ENCODE measurements at places on chromosomes 1 and 21.

- ATAC-seq, result no peak
These were observed 56.8 kb downstream of the ZBTB17 start for GRCh38 chr1:15918962-15919715.

- no peak for ATAC-seq
These were observed 61.4 kb upstream of the LRRN2 start for GRCh38 chr1:204746838-204747442.

GRCh38 chr1:151479462-151479861 lies 20.2 kb upstream of the POGZ start:
- no peak for ATAC-seq

DNA sequence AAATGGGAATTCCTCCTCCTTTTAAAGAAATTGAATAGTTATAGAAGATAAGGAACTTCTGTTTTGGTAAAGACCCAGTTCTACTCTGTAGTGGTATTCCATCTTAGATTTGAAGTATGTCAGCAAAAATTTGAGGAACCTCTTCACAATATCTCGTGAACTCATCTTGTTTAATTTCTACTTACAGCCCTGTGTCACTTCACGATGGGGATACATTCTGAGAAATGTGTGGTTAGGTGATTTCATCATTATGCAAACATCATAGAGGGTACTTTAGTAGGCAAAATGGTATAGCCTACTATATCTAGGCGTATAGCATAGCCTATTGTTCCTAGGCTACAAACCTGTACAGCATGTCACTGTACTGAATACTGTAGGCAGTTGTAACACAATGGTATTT lies 36.0 kb downstream of the ALG6 start:
- no peak for ATAC-seq

- ATAC-seq, result peak; percentile 55
These were observed 335.7 kb upstream of the SNX7 start for GRCh38 chr1:98325646-98326440.

GRCh38 chr1:226569879-226570547 lies 21.4 kb downstream of the STUM start:
- ATAC-seq, result no peak

DNA sequence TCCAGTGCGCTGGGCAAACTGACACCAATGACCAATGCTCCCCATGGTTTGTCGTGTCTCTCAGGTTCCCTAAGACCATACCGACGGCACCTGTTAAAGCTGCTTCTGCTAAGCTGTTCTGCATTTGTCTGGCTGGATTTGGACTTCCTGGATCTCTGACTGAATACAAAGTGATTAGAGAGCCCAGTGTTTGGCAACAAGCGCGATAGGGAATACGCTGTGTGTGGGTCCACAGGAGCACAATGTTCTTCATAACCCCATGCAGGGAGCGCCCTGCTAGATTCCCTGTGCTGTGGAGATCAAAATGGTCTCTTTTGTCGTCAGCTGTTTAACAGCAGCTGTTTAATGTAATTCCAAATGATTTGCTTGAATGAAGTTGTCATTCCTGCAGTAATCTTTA lies 26.0 kb upstream of the ESRRG start:
- ATAC-seq, result no peak

- no peak for ATAC-seq
These were observed 83.6 kb downstream of the SIK1 start for GRCh38 chr21:43343095-43343991.

GRCh38 chr1:201916649-201917249 lies 28.1 kb downstream of the SHISA4 start:
- ATAC-seq, result peak; percentile 83

DNA sequence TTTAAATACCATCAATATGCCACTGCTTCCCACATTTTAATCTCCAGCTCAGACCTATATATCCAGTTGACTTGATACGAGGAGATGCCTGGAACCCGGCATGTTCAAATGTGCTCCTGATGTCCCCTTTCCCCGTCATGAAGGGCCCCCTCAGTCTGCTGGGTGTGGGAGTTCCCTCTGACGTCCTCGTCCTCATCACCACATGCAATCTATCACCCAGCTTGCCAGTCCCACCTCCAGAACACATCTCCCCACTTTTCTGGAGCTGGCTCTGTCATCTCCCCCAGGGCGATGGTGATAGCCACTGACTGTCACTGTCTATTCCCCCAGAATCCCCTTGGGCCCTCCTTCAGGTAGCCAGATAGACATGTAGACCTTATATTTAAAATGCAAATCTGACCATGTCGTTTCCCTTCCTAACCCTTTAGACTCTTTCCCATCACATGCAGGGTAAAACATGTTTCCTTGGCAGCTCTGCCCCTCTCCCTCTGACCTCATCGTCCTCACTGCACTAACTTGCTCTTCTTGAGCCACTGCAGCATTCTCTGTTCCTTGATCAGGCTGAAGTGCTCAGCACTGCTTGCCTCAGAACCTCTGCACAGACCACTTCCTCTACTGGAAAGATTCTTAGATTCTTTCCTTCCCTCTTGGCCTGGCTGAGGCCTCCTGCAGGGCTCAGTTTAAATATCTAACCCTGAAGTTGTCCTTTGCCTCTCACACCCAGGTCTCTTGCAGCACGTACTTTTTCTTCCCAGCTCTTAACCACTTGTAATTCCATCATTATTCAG lies 7.4 kb downstream of the AZIN2 start:
- no peak for ATAC-seq

GRCh38 chr1:20469406-20470076 lies 16.5 kb downstream of the CAMK2N1 start:
- no peak for ATAC-seq

- ATAC-seq, result no peak
These were observed 203.7 kb upstream of the C1orf87 start for GRCh38 chr1:60277269-60277668.
